Progenitor cell of endocrine pancreas (in vitro differentiated cells): ENCODE measurements at places on chromosomes 12 and 14. TPM values are rescaled to one million over a fixed set of nuclear protein-coding genes. Genes with fewer than 3 reads are reported as not detected.
A peak's percentile ranks its signal among the peaks of the same experiment; 100 is the strongest.

- no peak for DNase-seq
Measured at GRCh38 chr12:14954269-14954668, 7.1 kb downstream of the ARHGDIB start.

The KERA gene
- total RNA-seq = not detected in 2 replicates

- peak; percentile 55 for DNase-seq
Measured at GRCh38 chr12:120979862-120980696, 1.7 kb downstream of the HNF1A start.

- DNase-seq = no peak
Measured at GRCh38 chr14:48584031-48584430, 908.6 kb upstream of the MDGA2 start.

DNA sequence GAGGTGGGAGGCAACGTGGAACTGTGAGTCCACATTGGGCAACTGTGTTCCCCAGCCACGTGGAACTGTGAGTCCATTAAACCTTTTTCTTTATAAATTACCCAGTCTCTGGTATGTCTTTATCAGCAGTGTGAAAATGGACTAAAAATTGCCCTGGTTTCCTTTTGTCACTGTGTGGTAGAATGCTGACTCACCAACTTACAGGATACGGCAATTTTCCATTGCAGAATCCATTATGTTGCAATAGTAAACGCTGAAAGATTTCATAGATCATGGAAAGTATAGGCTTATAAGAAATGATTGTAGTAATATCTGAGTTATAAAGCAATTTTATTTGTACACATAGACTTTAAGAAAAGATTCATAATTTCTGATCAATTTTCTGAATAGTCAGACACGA lies 93.0 kb downstream of the GTF2A1 start:
- DNase-seq = no peak

GRCh38 chr12:109126784-109127183 lies 10.4 kb downstream of the ACACB start:
- no peak for DNase-seq

- no peak for DNase-seq
Measured at GRCh38 chr14:61973981-61974380, 211.8 kb downstream of the SNAPC1 start.

DNA sequence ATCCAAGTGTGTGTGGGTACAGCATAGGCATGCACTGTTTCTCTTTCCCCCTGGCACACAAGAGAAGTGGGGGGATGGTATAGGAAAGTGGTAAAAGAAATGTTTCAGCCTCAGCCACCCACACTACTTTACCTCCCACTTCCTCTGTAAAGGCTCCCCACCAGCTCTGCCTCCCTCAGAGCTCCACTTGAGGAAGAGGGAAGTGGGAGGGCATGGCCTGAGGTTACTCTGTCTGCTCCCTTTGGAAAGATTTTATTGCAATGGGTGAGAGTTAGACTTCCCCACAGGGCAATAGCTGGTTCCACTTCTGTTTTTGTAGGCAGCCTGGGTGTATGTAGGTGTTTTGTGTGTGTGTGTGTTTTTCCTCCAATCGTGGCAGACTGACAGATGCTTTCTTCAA lies 145.3 kb downstream of the SSPN start:
- DNase-seq = no peak

- DNase-seq = peak; percentile 61
Measured at GRCh38 chr12:54216797-54217661, 28.2 kb upstream of the SMUG1 start.

- DNase-seq = no peak
Measured at GRCh38 chr12:54352022-54352531, 12.2 kb downstream of the GPR84 start.

GRCh38 chr12:52608826-52609630 lies 7.8 kb upstream of the KRT72 start:
- DNase-seq = no peak

- DNase-seq = no peak
Measured at GRCh38 chr14:41385797-41386196, 220.9 kb upstream of the LRFN5 start.

The TAS2R43 gene
- 1.2 and 1.9 TPM in 2 replicates for total RNA-seq

The CCDC85C gene
- total RNA-seq = 43.6 and 44.9 TPM in 2 replicates

GRCh38 chr12:2017546-2018337 lies 13.5 kb upstream of the DCP1B start:
- DNase-seq = no peak

DNA sequence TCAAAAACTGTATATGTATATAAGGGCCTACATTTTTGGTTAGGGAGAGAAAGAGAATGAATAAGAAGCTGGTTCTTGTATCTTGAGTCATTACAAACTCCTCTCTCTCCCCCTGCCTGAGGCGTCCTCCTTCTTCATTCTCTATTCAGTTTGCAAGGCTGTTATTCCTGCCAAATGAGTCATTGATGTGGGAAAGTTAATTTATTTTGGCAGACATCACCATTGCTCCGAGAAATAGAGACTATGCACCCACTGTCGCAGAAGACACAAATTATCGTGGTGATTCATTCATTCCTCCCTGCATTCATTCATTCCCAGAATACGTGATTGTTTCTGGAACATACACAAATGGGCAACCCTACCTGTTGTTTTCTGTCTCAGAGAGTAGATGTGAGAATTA lies 112.5 kb upstream of the MED13L start:
- DNase-seq = no peak

GRCh38 chr14:72164420-72165228 lies 232.4 kb downstream of the RGS6 start:
- no peak for DNase-seq

The LRTM2 gene
- total RNA-seq = 0.48 and 0.53 TPM in 2 replicates

DNA sequence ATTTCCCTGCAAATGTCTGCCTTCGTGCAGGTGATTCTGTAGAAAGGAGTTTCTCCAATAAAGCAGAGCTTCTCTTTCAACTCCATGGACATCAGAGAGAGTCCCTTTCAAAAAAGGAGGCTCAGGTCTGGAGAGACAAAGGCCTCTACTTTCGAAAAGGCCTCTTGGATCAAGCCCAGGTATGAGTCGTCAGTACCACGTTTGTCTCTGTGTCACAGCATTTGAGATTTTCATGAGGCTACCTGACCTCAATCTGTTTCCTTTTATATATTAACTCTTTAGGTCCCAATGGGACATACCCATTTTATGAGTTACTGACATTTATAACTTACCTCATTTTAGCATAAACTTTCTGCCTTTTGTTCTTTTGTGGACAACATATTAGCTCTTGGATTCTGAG lies 290.8 kb downstream of the RPAP3 start:
- DNase-seq = no peak

- DNase-seq = no peak
Measured at GRCh38 chr14:78106381-78106780, 63.8 kb upstream of the NRXN3 start.

GRCh38 chr12:23217667-23218066 lies 592.7 kb downstream of the ETNK1 start:
- DNase-seq = no peak

DNA sequence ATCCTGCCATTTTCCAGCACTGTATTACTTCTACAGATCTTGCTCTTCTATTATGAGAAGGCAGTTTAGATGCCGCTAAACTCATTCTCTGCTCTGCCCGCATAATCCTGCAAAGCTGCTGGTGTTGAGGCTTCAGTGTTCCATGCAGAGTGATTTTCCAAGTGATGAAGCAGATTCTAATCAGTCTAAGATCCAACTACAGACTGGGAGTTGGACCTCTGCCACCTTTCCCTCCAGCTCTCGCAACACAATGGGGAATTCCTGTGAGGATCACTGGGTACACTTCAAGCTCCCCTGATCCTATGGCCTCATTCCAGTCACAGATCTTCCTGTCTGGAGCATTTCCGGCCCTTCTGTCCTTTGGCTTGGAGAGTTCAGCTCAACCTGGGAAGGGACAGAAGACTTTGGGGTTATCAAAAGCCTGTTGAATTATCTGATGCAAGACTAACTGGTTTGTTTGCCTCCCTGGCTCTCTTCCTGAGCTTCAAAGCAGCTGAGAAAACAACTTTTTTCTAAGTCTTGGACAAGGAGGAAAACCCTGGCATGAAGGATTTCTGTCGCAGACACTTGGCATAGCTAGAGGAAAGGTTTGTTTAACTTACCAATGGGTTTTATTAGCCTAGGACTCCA lies 333.9 kb downstream of the ZFP36L1 start:
- DNase-seq = no peak

GRCh38 chr12:122067966-122068365 lies 10.6 kb upstream of the MLXIP start:
- no peak for DNase-seq

The SMAGP gene
- 9.1 and 11.0 TPM in 2 replicates for total RNA-seq

DNA sequence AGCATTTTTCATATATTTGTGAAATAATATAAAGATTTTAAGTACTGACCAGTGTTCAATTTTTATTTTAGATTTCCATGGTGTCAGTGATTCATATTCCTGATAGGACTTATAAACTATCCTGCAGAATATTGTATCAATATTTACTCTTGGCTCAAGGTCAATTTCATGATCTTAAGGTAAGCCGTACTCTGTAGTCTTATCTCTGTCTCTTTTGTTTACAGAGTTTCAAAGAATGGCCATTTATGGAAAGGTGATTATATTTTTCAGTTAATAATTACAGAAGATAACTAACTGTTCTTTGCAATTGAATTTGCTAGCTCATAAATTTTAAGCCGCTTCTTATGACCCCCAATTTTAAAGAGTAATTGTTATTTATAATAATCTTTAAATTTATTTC lies 27.9 kb downstream of the CGRRF1 start:
- DNase-seq = no peak

GRCh38 chr14:99803106-99803775 lies 10.0 kb downstream of the EML1 start:
- no peak for DNase-seq

GRCh38 chr12:56374726-56375597 lies 12.3 kb upstream of the APOF start:
- DNase-seq = no peak

- no peak for DNase-seq
Measured at GRCh38 chr12:92847368-92847767, 81.7 kb downstream of the EEA1 start.

The DIO2 gene
- total RNA-seq = 0.19 and 0.75 TPM in 2 replicates

DNA sequence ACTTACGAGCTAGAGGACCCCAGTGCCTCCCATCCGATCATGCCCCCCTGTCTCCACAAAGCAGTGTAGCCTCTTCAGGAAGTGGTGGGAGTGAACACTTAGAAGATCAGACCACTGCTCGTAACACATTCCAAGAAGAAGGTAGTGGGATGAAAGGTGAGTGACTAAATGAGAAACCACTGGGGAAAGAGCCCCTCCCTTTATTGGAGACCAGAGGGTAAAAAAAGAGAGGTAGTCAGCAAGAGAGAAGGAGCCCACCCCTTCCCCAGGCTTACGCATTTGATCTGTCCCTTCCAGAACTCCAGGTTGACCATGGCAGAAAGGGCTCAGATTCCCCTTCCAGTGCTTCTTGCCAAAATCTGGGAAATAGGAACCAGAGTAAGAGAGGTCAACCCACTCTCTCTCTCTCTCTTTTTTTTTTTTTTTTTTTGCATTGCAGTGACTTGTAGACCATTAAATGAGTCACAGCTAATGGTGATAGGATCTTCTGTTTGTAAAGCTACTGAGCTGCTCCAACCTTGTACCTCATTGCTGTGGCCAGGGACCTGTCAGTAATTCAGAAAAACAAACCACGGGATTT lies 165.4 kb downstream of the GCH1 start:
- DNase-seq = no peak

DNA sequence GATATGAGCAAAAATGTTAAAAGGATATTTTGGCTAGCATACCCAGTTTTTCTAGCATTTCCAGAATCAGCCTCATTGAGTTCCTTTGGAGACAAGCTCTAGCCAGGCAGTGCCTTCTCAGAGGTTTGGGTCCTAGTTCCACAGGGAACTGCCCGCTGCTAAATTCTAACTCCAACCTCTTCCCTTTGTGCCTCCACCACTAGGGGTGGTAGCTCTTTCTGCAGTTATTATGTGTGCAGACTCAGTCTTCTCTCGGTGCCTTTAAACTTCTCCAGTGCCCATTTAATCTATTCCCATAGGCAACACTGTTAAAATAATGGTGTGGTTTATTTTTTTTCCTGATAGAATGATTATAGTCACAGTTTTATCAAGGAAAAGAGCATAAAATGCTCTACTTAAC lies 21.5 kb upstream of the SLC25A3 start:
- DNase-seq = no peak
